Activated CD8-positive, alpha-beta memory T cell treated with anti-CD3 and anti-CD28 coated beads for 24 hours (primary cell): ENCODE measurements at places on chromosomes 2 and 18.

GRCh38 chr2:128607911-128608506, 289.3 kb upstream of the HS6ST1 start:
- no peak for DNase-seq

DNA sequence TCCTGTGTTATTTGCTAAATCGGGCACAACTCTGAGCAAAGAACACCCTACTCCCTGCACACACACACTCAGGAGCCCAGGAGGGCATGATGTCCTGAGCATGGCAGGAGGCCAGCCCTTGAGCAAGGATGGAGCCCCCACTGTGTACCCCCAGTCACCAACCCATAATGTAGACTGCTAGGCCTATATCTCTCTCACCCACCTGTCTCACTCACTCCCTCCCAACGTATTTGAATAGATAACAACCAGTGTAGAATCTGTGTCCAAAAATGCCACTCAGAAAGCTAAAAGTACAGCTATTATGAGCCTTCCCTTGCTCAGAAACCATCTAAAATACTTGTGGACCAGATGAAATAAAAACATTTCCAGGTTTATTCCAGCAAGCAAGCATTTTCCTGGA, 29.3 kb downstream of the MERTK start:
- no peak for DNase-seq

DNA sequence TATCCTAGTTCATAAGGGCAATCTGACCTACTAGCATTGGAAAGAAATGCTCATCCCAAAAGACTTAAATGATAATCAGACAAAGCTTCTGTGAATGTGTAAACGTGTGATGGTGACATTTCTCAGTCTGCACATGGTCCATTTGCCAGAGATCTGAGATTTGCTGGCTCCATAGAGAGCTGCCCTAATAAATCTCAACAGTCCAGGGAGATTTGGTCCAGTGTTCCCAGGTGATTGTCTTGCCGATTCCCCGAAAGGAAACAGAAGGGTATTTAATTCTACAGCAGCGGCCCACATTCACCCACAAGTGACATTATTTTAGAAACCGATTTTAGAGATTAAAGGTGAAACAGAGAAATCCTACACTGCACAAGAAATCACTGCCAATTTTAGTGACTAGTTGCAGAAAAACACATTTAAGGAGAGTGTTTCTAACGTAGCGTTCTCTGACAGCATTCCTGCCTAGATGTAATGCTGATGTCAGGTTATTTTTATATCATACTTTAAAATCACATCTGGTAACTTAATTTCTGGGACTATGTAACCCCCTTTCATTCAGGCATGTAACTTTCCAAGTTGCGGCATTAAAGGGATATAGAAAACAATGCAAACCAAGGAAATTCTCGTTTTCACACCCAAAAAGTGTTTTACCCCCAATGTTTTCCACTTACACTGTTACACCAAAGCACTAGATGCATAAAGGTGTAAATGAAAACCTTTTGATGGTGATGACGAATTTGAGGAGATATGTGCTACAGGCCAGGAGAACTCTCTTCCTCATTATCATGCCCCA, 231.9 kb upstream of the FN1 start:
- no peak for DNase-seq

- DNase-seq = no peak
These were observed 7.1 kb downstream of the GBX2 start for GRCh38 chr2:236161082-236161462.

GRCh38 chr2:116717832-116718231, 1096.7 kb upstream of the DDX18 start:
- DNase-seq = no peak

GRCh38 chr2:15142069-15142689, 419.0 kb downstream of the NBAS start:
- peak; percentile 81 for DNase-seq

- DNase-seq = no peak
These were observed 61.2 kb downstream of the ACYP2 start for GRCh38 chr2:54176577-54176976.

DNA sequence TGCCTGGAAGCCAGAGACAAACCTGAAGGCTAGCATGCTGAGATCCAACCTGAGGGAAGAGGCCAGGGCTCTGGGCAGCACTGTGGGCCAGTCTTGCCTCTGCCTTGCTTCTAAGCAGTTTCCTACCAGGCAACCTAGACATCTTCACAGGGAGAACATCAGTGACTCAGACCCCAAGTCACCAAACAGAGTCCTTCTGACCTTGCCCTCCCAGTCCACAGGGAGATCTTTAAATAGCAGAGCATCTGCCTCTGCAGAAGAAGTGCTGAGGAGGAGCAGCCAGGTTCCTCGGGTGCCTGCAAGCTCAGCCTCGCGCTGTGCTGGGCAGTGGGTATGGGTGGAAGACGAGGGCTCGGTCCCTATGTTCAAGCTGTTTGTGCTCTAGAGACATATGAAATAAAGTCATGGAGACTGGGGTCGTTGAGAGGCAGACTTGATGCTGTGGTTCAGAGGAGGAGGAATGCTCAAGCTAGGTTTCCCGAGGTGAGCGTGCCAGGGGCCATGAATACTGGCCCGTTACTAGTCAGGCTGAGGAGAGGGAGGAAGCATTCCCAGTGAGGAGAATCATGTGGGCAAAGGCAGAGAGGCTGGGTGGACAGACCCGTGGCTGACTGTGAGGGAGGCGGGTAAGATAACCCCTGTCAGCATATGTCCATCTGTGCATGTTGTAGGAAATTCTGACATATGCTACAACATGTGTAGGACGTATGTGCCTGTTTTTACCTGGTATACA, 66.5 kb downstream of the BOLA3 start:
- DNase-seq = no peak

GRCh38 chr2:68287580-68288441, 31.9 kb downstream of the CNRIP1 start:
- no peak for DNase-seq

DNA sequence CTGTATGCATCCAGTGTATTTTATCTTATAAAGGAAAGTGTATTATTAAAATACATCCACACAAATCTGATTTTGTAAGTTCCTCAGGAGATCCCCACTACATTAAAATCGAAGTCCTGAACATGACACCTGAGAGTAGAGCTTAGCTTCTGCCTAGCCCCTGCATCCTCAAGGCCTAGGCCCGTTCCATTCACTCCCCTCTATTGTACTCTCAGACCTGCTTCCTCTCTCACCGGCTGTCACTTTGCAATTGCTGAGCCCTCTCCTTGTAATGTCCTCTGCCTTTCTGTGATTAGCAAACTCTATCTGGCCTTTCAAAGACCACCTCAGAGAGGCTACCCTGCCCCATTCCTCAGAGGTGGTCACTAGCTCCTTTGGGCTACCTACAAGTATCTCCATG, 160.8 kb downstream of the FTCDNL1 start:
- DNase-seq = no peak

GRCh38 chr2:237877576-237878307, 18.3 kb downstream of the RAMP1 start:
- DNase-seq = no peak

DNA sequence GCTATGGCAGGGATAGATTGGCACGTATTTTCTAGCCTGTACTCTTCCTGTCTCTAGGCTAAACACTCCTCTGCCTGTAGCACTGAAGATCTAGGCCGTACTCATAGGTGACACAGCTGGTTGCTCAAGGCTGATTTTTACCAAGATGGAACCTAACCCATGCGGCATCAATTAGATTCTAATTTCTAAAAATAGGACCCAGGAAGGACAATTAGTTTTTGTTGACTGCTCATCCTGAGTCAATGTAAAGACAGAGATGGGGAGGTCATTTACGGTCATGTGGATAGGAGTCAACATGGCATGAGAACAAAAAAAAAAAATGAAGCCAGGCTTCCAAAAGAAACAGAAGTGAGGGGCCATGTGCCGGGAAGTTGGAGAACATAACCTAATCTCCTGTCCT, 360.7 kb upstream of the ETAA1 start:
- DNase-seq = no peak

DNA sequence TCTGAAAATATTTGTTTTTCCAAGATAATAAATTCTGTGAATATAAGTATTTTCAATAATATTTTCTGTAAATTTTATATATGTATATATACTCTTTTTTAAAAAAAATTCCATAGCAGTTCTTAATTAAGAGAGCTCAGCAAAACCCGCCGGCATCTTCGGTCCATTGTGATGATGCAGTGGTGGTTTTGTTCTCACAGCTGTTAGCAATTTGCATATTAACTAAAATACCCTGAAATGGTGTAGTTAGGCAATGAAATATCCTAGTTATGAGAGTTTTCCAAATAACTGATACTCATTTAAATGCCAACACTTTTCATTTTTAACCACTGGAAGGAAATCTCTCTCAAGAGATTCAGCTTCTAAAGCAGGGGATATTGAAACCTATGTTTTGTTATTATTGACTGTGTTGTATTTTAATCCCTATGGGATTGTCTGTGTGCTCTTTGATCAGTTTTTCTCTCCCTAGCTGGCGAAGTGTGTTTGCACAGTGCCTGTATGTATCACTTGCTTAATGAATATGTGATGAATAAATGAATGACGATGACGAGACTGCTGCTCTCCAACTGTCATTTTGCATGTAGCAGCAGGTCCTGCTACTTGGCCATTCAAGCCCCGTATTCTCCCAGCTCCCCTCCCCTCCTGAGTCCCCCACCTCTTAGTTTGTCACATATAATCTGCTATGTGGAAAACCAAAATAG, 42.4 kb downstream of the PSMG2 start:
- peak; percentile 19 for DNase-seq

GRCh38 chr2:60094450-60094929, 459.0 kb downstream of the BCL11A start:
- DNase-seq = no peak

- peak; percentile 64 for DNase-seq
These were observed 107.4 kb downstream of the CPO start for GRCh38 chr2:207046724-207047123.

DNA sequence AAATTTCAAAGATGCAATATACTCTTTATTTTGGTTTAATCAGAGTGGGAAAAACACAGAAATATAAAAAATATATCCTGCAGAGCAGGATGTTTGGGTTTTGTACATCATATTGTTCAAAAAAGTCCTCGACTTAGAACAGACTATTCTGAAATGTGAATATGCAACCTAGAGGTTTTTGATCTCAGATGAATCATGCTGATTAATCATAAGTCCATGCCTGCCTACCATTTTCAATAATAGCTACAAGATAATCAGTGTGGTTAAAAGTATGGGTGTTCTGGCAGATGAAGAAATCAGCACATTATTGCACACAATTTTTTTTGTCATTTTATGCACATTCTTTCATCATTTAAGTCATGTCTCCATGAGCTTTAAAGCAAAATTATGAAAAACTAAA, 1261.0 kb upstream of the NXPH2 start:
- no peak for DNase-seq

DNA sequence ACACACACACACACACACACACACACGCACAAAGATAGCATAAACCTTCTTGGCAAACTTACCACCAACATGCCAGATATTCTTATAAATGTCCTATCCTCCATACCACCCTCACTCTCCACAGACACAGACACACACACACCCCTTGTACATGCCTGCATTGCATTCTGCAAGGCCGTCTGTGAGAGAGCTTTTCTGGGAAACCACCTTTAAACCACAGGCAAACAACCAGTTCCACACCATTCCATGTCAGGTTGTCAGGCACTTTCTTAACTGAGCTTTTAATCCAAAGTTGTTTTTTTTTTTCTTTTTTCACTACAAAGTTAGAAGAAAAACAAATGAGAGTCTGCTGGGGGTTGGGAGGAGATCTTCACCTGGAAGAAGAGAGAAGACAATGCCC, 221.1 kb downstream of the C1D start:
- no peak for DNase-seq

DNA sequence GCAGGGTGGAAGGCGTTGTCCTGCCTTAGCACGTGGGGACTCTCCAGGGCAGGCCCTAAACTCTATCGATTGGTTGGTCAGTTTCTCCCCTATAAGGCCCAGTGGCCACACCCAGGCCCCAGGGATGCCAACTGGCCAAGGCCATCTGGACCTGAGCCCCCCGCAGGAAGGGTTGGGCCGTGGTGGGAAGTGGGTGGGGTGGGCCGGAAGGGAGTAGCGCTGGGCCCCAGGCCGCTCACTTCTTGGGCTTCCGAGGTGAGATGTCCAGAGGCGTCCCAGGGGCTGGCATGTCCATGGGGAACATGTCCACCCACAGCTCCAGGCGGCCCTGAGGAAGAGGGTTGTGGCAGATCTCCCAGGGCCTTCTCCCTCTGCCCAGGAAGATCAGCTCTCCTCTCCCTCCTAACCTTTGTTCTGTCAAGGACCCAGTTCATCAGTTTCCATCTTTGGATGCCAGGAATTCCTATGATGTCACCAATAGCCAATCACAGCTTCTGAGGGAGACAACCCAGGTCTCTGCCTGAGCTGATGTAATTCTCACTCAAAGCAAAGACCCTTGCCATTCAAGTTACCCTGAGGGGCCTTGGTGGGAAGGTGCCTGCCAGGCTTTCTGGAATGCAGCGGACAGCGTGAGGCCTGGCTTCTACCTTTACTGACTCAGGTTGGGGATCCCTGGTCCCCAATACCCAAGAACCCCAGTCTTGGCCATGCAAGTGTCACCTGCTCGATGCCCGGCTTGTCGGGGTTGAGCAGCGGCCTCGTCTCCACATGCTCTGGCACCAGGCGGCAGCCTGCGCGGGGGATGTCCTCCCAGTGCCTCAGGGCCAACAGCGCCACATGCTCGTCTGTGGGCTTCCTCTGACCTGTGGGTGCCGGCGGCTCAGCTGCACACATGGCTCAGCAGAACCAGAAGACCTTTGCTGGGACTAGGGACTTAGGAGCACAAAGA, 14.4 kb downstream of the OTOF start:
- no peak for DNase-seq

- DNase-seq = no peak
These were observed 309.7 kb downstream of the RAD51AP2 start for GRCh38 chr2:17208511-17208910.

GRCh38 chr2:28949617-28950305, 31.3 kb upstream of the TOGARAM2 start:
- DNase-seq = no peak

DNA sequence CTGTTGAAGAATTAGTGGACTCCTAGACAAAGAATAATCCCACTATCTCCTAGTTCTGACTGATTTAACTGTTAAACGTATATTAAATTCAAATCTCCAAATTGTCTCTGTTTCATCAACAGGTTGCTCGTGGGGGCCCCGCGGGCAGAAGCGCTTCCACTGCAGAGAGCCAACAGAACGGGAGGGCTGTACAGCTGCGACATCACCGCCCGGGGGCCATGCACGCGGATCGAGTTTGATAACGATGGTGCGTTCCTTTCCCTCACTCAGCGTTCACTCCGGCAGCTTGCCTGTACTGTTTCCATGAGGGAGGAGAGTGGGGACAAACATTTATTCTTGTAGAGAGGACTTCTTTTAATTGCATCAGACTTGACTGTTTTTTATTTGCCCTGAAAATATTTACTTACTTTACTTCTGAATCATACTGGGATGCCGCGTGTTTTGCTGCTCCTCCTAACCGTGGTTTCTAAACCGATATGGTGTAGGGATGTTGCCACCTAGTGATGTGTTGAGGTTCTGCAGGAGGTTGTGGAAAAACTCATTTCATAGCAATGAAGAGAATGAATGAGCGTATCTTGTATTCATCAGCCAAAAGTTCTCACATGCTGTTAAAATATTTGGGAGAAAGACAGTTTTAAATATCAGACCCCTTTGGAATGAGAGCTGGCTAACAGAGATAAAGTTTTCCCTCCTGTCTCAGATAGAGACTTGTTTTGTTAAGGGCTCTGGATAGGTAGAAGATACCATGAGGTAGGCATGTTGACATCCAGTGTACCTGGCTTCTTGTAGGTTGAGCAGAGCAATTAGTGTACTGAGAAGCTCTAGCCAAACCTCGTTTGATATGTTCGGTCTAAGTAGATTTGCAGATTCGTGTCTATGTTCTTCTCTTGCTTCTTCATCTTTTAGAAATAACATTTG, 38.3 kb downstream of the ITGA6 start:
- DNase-seq = peak; percentile 80
